ENCODE measurements at places on chromosomes 3 and 15.

GRCh38 chr3:166052440-166052839, 215.2 kb upstream of the BCHE start:
- no peak for DNase-seq

GRCh38 chr15:58459560-58459959, 27.8 kb downstream of the LIPC start:
- DNase-seq, result no peak

DNA sequence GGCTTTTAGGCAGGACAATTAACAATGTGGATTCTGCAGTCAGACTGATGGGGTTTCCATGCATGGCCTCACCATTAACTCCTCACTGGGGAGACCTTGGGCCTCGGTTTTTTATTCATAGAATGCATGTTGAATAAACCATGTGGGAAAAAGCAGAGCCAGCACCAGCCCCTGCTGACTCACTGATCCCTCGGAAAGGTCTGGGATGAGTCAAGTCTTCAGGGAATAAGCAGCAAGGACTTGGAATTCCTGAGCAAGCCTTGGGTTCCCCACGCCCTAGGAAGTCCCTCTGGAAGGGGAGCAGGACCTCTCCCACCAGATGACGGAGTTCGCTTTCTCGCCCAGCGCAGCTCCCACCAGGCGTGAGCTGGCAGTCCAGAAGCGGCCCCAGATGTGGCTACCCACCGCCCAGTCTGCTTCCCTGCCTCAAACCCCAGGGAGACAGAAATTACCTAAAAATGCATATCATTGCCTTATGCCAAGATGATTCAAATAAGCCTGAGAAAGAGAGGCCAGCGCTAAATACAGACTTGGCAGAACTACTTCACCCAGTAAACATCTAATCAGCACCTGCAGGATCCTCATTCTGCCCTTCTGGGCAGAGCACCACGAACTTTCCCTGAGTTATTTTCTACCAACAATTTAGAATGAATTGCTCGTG, 45.4 kb downstream of the BTD start:
- DNase-seq, result no peak

DNA sequence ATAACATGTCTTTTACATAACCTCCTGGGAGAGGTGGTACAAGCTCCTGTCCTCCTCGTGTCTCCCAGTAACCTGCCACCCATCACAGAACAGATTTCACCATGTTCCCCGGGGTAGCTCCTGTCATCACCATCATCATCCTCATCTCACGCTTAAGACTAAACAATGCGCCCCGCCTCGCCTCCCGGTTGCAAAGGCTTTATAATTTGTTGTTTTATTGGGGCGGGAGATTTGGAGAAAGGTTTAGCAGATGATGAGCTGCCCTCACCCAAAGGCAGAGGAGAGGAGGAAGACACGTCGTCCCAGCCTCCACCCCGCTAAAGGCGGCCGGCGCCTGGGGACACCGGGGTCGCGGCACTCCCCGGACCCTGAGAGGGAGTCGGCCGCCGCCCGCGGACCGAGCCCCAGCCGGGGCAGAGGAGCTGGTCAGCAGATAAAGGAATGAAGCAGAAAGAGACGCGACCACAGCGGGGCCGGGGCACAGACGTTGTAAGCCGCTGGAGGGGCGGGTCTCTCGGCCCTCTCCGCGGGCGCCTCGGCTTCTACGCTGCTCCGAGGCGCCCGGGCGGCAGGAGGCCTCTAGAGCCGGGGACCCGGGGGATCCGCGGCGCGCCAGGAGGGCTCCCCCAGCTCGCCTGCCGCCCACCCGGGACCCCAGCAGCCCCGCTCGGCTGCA, 589 bp downstream of the HERC1 start:
- DNase-seq, result peak; percentile 10

DNA sequence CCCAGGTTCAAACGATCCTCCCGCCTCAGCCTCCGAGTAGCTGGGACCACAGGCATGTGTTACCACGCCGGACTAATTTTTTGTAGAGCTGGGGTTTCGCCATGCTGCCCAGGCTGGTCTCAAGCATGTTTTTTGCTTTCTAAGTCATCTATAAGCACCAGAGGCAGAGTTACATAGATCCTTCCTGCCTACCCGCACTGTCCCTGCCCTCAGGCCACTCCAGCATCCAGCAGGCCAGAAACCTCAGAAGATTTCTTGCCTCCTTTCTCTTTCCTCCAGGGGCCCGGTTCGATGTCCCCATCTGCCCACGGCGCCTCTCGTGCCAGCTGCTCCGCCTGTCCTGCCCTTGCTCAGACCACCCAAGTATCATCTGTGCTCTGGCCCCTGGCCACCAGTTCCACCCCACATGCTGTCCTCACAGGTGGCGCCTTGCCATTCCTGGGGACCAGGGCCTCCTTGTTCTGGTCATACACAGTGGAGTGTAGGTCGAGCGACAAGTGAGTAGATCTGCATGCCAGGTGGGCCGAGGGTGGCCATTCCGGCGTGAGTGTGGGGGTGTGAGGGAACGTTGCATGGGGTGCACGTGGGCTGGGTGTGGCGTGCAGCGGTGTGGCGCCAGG, 27.3 kb downstream of the KLHDC8B start:
- DNase-seq, result no peak

DNA sequence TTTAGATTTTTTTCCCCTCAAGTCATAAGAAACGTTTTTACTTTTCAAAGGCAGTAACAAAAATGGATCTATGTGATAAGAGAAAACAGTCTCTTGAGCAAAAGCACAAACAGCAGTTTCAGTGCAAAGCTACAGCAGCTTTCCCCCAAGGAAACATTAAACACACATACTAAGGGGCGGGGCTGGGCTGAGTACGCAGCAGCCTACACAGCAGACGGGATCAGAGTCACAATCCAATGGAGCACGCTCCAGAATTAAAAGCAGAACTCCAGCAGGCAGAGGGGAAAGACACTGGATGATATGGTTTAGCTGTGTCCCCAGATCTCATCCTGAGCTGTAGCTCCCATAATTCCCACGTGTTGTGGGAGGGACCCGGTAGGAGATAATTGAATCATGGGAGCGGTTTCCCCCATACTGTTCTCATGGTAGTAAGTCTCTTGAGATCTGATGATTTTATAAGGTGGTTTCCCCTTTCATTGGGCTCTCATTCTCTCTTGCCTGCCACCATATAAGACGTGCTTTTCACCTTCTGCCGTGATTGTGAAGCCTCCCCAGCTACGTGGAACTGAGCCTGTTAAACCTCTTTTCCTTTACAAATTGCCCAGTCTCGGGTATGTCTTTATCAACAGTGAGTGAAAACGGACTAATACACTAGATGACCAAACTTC, 116.2 kb upstream of the SLCO3A1 start:
- DNase-seq, result no peak

DNA sequence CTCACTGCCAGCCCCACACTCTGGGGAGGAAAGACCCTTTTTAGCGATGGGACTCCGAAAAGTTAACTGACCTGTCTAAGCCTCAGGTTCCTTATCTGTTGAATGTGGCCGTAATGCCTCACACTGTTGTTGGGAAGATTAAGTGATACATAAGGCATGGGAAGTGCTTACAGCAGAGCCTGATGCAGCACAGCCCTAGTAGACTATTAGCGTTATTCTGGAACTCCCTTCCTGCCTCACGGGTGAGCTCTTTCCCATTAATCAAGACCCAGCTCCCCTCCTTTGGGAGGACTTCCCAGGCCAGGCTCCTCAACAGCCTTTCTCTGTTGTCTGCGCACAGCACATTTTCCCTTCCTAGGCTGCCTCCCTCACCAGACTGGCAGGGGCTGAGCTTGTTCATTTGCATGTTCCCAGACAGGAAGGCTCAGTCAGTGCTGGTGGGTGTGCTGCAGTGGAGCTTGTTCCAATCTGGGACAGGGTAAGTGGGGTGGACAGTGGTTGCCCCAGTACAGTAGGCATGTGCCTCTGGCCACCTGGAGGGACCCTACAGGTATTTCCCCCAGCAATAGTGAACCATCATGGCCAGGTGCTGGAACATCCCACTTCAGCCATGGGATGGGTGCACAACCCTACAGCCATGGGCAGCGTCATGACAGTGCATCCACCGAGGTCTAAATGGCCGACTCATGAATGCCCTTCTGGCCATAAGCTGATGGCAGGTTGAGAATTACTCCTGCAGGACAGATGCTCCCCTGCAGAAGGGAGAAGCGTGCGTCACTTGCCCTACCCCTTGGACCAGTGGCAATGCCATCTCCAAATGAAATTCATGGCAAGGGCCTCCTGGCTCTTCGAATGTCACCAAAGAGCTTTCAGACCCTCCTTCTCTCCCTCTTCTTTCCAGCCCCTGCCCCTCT, 5.8 kb upstream of the PSTPIP1 start:
- DNase-seq, result no peak

- DNase-seq, result no peak
Measured at GRCh38 chr3:104257486-104257885, 1109.2 kb upstream of the ALCAM start.

DNA sequence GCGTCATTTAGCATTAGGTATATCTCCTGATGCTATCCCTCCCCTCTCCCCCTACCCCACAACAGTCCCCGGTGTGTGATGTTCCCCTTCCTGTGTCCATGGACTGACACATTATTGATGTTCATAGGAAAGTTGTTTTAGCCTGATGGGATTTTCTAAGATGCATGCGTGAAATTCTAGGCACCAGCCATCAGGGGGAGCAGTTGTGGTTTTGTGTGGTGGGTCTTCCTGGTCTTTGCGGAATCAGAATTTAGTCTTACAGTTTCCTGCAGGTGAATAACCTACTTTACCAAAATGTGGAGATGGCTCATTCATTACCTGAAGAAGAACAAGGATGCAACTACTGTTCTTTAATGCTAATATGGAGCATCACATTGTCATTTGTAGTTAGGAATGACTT, 455.0 kb upstream of the THBS1 start:
- DNase-seq, result no peak

GRCh38 chr3:29746163-29746760, 465.4 kb downstream of the RBMS3 start:
- no peak for DNase-seq

DNA sequence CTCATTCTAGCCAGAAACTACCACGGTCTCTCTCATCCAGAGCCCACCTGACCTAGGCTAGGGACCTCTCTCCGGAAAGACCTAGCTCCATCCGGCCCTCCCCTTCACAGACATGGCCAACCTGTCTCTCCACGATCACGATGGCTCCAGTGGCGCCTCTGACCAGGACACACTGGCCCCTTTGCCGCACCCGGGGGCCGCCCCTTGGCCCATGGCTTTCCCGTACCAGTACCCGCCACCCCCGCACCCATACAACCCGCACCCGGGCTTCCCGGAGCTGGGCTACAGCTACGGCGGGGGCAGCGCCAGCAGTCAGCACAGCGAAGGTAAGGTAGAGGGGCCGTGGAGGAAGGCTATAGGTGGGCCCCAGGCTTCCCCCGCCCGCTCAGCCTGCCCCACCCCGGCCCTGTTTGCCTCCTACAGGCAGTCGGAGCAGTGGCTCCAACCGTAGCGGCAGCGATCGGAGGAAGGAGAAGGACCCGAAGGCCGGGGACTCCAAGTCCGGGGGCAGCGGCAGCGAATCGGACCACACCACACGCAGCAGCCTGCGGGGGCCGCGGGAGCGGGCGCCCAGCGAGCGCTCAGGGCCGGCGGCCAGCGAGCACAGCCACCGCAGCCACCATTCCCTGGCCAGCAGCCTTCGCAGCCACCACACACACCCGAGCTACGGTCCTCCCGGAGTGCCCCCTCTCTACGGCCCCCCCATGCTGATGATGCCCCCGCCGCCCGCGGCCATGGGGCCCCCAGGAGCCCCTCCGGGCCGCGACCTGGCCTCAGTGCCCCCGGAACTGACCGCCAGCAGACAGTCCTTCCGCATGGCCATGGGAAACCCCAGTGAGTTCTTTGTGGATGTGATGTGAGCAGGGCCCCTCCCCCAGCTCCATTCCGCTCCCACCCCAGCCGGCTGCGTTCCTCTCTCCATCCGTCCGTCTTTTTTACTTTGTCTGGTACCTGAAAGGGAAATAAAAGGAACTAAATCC, 4.5 kb upstream of the AP2M1 start:
- DNase-seq, result no peak
